ENCODE measurements at places on chromosomes 3 and 15. TPM values are rescaled to one million over a fixed set of nuclear protein-coding genes. Genes with fewer than 3 reads are reported as not detected.

ATP8B4 gene
- total RNA-seq = 15.1 TPM

KIF9 gene
- total RNA-seq = 2.1 TPM

STAB1 gene
- total RNA-seq = 67.3 TPM

PPIB gene
- 199 TPM for total RNA-seq

CRYGS gene
- 1.0 TPM for total RNA-seq

PAK6 gene
- total RNA-seq = 1.0 TPM

Data from skeletal muscle tissue (tissue), 5 donors.